Testis (tissue), 5 donors: ENCODE measurements at places on chromosomes 11 and 22. TPM values are rescaled to one million over a fixed set of nuclear protein-coding genes. Genes with fewer than 3 reads are reported as not detected.

Gene GPR152
- not detected for total RNA-seq

Gene CEP164
- total RNA-seq, result 83.3 TPM

Gene SCT
- 9.3 TPM for total RNA-seq

Gene TAGLN
- total RNA-seq, result 187 TPM

Gene HPX
- 2.7 TPM for total RNA-seq

Gene MPEG1
- total RNA-seq, result 0.87 TPM

Gene KRTAP5-2
- not detected for total RNA-seq

Gene OR52I1
- total RNA-seq, result not detected

Gene NAALADL1
- total RNA-seq, result 18.1 TPM

Gene HMBS
- total RNA-seq, result 17.0 TPM

Gene FOLR1
- 1.2 TPM for total RNA-seq

Gene DPP3
- 29.3 TPM for total RNA-seq

Gene DDTL
- total RNA-seq, result not detected

Gene OR2AG2
- total RNA-seq, result 1.8 TPM

Gene GLYAT
- total RNA-seq, result not detected

Gene PGA3
- 1.7 TPM for total RNA-seq

Gene TYR
- total RNA-seq, result 0.25 TPM

Gene NLRP14
- 2.4 TPM for total RNA-seq

Gene NRGN
- 3.0 TPM for total RNA-seq

Gene THY1
- 30.0 TPM for total RNA-seq

Gene TLCD5
- total RNA-seq, result 14.0 TPM
